ENCODE measurements at places on chromosomes 6 and 20.

- no peak for DNase-seq
Observed at GRCh38 chr20:51953731-51954340, 151.5 kb upstream of the SALL4 start.

- no peak for DNase-seq
Observed at GRCh38 chr6:80249897-80250296, 143.4 kb downstream of the BCKDHB start.

- no peak for DNase-seq
Observed at GRCh38 chr6:149915970-149916865, 6.7 kb downstream of the RAET1G start.

- no peak for DNase-seq
Observed at GRCh38 chr6:44480097-44480541, 92.6 kb downstream of the CDC5L start.

DNA sequence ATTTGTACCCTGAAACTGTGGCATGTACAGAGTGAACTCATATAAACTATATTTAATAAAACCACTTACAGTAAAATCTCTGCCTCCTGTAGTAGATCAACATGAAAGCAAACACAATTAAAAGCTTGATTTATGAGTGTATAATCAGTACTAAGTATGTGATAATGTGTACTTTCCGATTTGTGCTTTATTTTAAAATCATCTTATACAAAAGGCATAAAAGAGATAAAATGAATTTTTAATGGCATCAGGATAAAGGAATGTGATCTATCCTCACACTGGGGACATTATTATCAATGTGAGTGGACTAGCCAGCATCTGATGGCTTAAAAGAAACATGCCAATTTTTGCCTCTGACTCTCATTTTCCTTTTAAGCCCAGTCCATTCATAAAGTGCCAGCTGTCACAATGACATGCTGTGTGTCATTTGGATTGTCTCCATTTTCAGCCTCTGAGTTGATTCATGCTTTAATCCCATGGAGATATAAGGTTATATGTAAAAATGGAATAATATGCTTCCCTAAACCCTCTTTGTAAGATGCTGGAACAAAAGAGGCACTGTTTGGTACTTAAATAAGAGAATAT, 831.6 kb upstream of the EYS start:
- peak; percentile 43 for DNase-seq
